ENCODE measurements at places on chromosomes 7 and 10. TPM values are rescaled to one million over a fixed set of nuclear protein-coding genes. Genes with fewer than 3 reads are reported as not detected.

Gene TLX1
- total RNA-seq: not detected

GRCh38 chr7:34070511-34071323, 165.4 kb downstream of the BMPER start:
- no peak overlapping the region for H3K4me3 ChIP-seq
- DNase-seq: no peak
- H3K27ac ChIP-seq: no peak overlapping the region
- no peaks in the 10 kb centered on the region for H3K36me3 ChIP-seq

Gene RPEL1
- total RNA-seq: not detected

Gene ZP3
- total RNA-seq: 0.39 TPM

- no peak overlapping the region for H3K4me3 ChIP-seq
- H3K36me3 ChIP-seq: no peaks in the 10 kb centered on the region
- H3K27me3 ChIP-seq: no peaks in the 10 kb centered on the region
- peaks cover 16% of the 10 kb centered on the region for H3K4me1 ChIP-seq
These were observed 3.5 kb downstream of the MKRN1 start for GRCh38 chr7:140475747-140476333.

Gene C10orf67
- not detected for total RNA-seq

Gene LLCFC1
- total RNA-seq: not detected

DNA sequence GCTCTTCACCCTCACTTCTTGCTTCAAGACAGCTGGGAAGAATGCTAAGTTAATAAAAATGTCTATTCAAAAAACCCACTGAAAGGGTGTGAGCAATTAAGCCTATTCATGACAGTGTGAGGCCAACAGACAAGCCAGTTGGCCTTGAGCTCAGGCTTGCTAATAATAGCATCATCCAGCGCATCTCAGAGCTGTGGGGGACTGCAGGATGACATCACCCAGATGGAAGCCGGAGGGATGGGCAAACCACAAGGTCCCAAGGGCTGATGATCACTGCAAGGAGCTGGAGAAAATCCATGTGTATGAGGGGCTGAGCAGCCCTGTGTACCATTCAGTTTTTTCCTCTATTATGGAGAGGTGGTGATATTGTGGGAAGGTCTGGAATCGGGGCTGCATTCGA, 770.4 kb downstream of the TNS3 start:
- no peaks in the 10 kb centered on the region for H3K36me3 ChIP-seq
- DNase-seq: no peak
- no peak overlapping the region for H3K4me3 ChIP-seq
- H3K27me3 ChIP-seq: no peaks in the 10 kb centered on the region
- H3K4me1 ChIP-seq: no peaks in the 10 kb centered on the region

Gene NKX1-2
- total RNA-seq: not detected

Gene IL6
- total RNA-seq: 151 TPM

Gene GIGYF1
- total RNA-seq: 72.1 TPM

GRCh38 chr7:158924956-158925355, 68.6 kb downstream of the DYNC2I1 start:
- DNase-seq: no peak
- H3K4me3 ChIP-seq: no peak overlapping the region
- H3K36me3 ChIP-seq: peaks cover 34% of the 10 kb centered on the region
- H3K4me1 ChIP-seq: peaks cover 10% of the 10 kb centered on the region
- no peak overlapping the region for H3K27ac ChIP-seq
- H3K27me3 ChIP-seq: no peaks in the 10 kb centered on the region

DNA sequence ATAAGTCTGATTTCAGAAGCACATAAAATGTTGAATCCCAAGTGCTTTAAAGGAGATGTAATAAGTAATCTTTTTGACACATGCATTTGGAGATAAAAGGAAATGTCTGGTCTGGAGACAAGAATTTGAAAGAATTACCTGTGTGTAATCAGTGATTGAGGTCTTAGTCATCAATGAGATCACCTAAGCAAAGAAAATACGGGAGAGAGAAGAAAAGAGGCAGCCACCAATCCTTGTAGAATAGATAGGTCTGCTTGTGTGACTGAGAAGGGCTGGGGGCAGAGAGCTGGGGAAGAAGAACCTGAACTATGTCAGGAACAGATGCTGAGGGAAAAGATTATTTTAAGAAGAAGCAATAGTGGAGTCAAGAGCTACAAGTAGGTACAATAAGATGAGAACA, 49.3 kb upstream of the ITPRID1 start:
- no peak overlapping the region for H3K27ac ChIP-seq
- peaks cover 5% of the 10 kb centered on the region for H3K36me3 ChIP-seq
- peaks cover 6% of the 10 kb centered on the region for H3K27me3 ChIP-seq
- DNase-seq: no peak
- no peak overlapping the region for H3K4me3 ChIP-seq

DNA sequence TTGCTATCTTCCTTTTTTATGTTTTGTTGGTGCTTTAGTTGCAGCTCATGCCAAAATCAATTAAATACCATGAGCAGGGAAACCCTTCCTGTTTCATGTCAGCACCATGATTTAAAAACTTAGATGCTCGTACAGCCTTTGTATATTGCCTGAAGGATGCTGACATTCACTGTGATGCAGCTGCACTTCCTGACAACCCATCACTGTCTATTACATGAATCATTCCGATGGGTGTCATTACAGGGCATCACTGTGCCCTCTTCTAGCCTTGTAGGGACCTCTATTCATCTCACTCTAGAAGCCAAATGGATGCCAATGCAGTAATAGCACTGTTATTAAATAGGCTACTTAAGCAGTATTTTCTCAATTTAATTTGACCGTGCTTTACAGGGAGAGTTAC, 18.3 kb upstream of the ITGB1 start:
- peaks cover 24% of the 10 kb centered on the region for H3K4me1 ChIP-seq
- no peak overlapping the region for H3K27ac ChIP-seq
- H3K4me3 ChIP-seq: no peak overlapping the region
- H3K27me3 ChIP-seq: no peaks in the 10 kb centered on the region
- no peaks in the 10 kb centered on the region for H3K36me3 ChIP-seq
- no peak for DNase-seq

DNA sequence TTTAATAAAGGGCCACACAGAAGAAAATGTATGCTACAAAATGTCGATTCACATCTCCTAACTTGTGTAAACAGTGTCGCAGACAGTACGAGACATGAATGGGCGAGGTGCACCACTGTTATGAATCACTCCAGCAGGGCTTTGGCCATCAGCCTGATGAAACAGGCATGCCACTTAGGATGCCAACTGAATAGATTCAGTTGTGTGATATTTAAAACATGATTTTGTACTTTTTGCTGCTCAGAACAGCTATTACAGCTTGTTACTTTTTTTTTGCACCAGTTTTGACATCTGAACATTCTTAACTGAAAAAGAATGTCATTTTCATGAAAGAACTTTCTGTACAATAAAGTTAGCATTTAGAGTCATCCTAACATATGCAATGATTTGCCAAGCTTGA, 138.1 kb downstream of the VTI1A start:
- no peak for DNase-seq
- no peak overlapping the region for H3K4me3 ChIP-seq
- H3K4me1 ChIP-seq: peaks cover 4% of the 10 kb centered on the region
- no peaks in the 10 kb centered on the region for H3K36me3 ChIP-seq
- no peaks in the 10 kb centered on the region for H3K27me3 ChIP-seq
- H3K27ac ChIP-seq: no peak overlapping the region

GRCh38 chr7:76261931-76262330, 40.5 kb upstream of the HSPB1 start:
- peaks cover 16% of the 10 kb centered on the region for H3K27me3 ChIP-seq
- no peaks in the 10 kb centered on the region for H3K36me3 ChIP-seq
- H3K4me1 ChIP-seq: no peaks in the 10 kb centered on the region
- no peak overlapping the region for H3K4me3 ChIP-seq
- no peak for DNase-seq
- H3K27ac ChIP-seq: no peak overlapping the region

Gene STAG3
- 24.4 TPM for total RNA-seq

DNA sequence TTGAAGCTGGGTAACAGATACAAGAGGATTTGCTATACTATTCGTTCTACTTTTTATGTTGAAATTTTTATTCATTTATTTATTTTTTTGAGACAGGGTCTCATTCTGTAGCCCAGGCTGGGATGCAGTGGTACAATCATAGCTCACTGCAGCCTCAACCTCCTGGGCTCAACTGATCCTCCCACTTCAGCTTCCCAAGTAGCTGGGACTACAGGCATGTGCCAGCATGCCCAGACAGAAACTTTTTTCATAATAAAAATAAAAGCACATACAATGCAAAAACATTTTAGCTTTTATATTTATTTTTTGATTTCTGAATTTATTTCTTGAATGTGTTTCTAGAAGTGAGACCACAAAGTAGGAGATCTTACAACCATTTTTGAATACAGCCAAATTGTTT, 71.2 kb downstream of the FANK1 start:
- DNase-seq: no peak
- H3K36me3 ChIP-seq: no peaks in the 10 kb centered on the region
- H3K27ac ChIP-seq: no peak overlapping the region
- H3K4me1 ChIP-seq: no peaks in the 10 kb centered on the region

DNA sequence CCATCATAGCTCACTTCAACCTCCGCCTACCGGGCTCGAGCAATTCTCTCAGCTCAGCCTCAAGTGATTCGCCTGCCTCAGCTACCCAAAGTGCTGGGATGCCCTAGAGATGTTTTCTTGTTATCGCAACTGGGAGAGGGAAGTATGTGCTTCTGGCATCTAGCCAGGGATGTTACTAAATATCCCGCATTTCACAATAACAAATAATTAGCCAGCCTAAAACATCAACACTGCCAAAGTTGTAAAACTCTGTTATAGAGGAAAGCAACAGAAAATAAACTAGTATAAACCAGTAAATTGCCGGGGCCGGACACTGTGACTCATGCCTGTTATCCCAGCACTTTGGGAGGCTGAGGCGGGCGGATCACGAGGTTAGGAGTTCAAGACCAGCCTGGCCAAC, 7.2 kb downstream of the INA start:
- H3K27ac ChIP-seq: no peak overlapping the region
- no peaks in the 10 kb centered on the region for H3K4me1 ChIP-seq
- peaks cover 68% of the 10 kb centered on the region for H3K27me3 ChIP-seq
- no peak for DNase-seq
- no peak overlapping the region for H3K4me3 ChIP-seq

DNA sequence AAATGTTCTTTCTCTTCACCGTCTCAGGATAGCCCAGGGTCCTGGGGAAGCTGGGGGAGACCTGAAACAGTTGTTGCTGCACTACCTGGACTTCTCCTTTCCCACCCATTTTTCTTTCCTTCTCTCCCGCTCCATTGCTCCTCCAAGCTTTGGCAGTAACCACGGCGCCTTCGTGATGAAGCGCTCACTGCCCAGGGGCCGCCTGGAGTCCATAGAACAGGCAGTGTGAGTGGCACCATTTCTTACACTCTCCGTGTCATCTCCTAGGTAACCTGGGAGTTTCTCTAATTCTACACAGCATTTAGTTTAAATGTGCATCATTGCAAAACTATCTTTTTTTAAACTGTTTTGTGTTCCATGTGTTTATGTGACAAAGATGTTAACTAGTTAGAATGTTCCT, 40.3 kb upstream of the BHLHA15 start:
- no peak for DNase-seq
- H3K27ac ChIP-seq: no peak overlapping the region
- no peak overlapping the region for H3K4me3 ChIP-seq
- no peaks in the 10 kb centered on the region for H3K36me3 ChIP-seq

- H3K27me3 ChIP-seq: peaks cover 18% of the 10 kb centered on the region
- H3K4me1 ChIP-seq: no peaks in the 10 kb centered on the region
- H3K36me3 ChIP-seq: no peaks in the 10 kb centered on the region
- no peak overlapping the region for H3K4me3 ChIP-seq
- no peak for DNase-seq
- H3K27ac ChIP-seq: no peak overlapping the region
These were observed 132.8 kb downstream of the DYNC1I1 start for GRCh38 chr7:95905167-95905566.

DNA sequence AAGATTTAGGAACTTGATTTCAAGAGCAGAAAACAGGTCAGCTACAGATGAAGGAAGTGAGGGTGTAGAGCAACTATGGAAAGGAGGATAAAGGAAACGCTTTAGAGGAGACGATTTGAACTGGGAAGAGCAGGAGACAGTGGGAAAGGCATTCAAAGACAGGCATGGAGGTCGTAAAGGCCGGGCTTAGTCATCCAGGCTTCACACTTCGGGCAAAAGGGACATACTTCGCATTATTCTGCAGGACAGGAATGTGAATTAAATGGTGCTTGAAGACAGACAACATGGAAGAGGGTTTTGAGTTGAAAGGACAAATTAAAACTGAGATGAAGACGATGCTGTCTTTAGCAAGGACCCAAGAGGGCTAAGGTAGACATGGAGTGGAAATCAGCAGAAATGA, 8.1 kb downstream of the FAM171A1 start:
- H3K27ac ChIP-seq: no peak overlapping the region
- H3K36me3 ChIP-seq: no peaks in the 10 kb centered on the region
- peaks cover 27% of the 10 kb centered on the region for H3K27me3 ChIP-seq
- no peak for DNase-seq
- no peaks in the 10 kb centered on the region for H3K4me1 ChIP-seq

All from natural killer cell treated with Interleukin-12 subunit alpha and Interleukin-12 subunit beta and Interleukin-15 and Interleukin-18, amount 100 ng/mL, for 72 hours (primary cell).